ENCODE measurements at places on chromosomes 3 and 15. TPM values are rescaled to one million over a fixed set of nuclear protein-coding genes. Genes with fewer than 3 reads are reported as not detected.

DUOXA2 gene
- total RNA-seq = not detected

ISLR gene
- 0.43 TPM for total RNA-seq

PLAAT1 gene
- not detected for total RNA-seq

LRRK1 gene
- 15.4 TPM for total RNA-seq

SNX33 gene
- total RNA-seq = 15.7 TPM

MESP2 gene
- 0.30 TPM for total RNA-seq

STAC gene
- total RNA-seq = 2.3 TPM

COL7A1 gene
- 138 TPM for total RNA-seq

VPS8 gene
- 5.9 TPM for total RNA-seq

GPR62 gene
- not detected for total RNA-seq

CPLX3 gene
- total RNA-seq = 0.07 TPM

ZCWPW2 gene
- not detected for total RNA-seq

GNB5 gene
- total RNA-seq = 55.8 TPM

TEX55 gene
- not detected for total RNA-seq

TMEM207 gene
- total RNA-seq = not detected

SPPL2A gene
- 82.1 TPM for total RNA-seq

CAMK2N2 gene
- 1.7 TPM for total RNA-seq

TERC gene
- total RNA-seq = not detected

RLBP1 gene
- not detected for total RNA-seq

PARP15 gene
- total RNA-seq = not detected

PROK2 gene
- not detected for total RNA-seq

RBP2 gene
- total RNA-seq = not detected

CELF6 gene
- 0.16 TPM for total RNA-seq

CEP97 gene
- total RNA-seq = 5.0 TPM

TRIP4 gene
- total RNA-seq = 27.9 TPM

PPM1M gene
- total RNA-seq = 4.2 TPM

ITGA11 gene
- 7.0 TPM for total RNA-seq

CHRFAM7A gene
- 7.9 TPM for total RNA-seq

PLOD2 gene
- total RNA-seq = 111 TPM

TAGLN3 gene
- total RNA-seq = not detected

FRMD5 gene
- 2.2 TPM for total RNA-seq

REC114 gene
- not detected for total RNA-seq

STRIT1 gene
- not detected for total RNA-seq

CCK gene
- 1.1 TPM for total RNA-seq

ZNF80 gene
- not detected for total RNA-seq

ZBBX gene
- total RNA-seq = not detected

PARP16 gene
- total RNA-seq = 11.3 TPM

UROC1 gene
- total RNA-seq = not detected

UPK1B gene
- 12.9 TPM for total RNA-seq

CLDN16 gene
- not detected for total RNA-seq

DENND6A gene
- total RNA-seq = 6.4 TPM

GNL3 gene
- total RNA-seq = 93.4 TPM

PRR20G gene
- total RNA-seq = 0.80 TPM
